ENCODE measurements at places on chromosomes 13 and 19. TPM values are rescaled to one million over a fixed set of nuclear protein-coding genes. Genes with fewer than 3 reads are reported as not detected.

Gene CYP2F1
- 3.1 TPM for total RNA-seq

Gene ONECUT3
- total RNA-seq = not detected

Gene INSR
- total RNA-seq = 54.2 TPM

Gene PSG1
- not detected for total RNA-seq

Gene ERICH4
- total RNA-seq = not detected

Gene ZNF443
- total RNA-seq = 11.1 TPM

Gene ERCC2
- total RNA-seq = 6.2 TPM

Gene SLC25A41
- 0.41 TPM for total RNA-seq

Gene RDH8
- not detected for total RNA-seq

Gene FPR1
- 1.8 TPM for total RNA-seq

Gene SBK2
- total RNA-seq = 10.2 TPM

Gene CAB39L
- total RNA-seq = 14.7 TPM

Gene HSH2D
- 1.1 TPM for total RNA-seq

Gene RNF17
- total RNA-seq = not detected

Gene SIGLEC8
- not detected for total RNA-seq

Gene ZNF772
- total RNA-seq = 25.2 TPM

Gene RFXANK
- total RNA-seq = 24.0 TPM

Gene PNMA8B
- total RNA-seq = 2.6 TPM

Gene ZNF578
- 7.0 TPM for total RNA-seq

Gene NLRP5
- not detected for total RNA-seq

Gene ADAMTSL5
- 9.0 TPM for total RNA-seq

Gene SIGLEC12
- total RNA-seq = not detected

Gene ZNF507
- total RNA-seq = 29.4 TPM

Gene SYNGR4
- total RNA-seq = not detected

Gene KLK13
- 4.8 TPM for total RNA-seq

Data from tongue (tissue), 3 donors.